ENCODE measurements at places on chromosomes 5 and 9.

- DNase-seq, result no peak
These were observed 6.0 kb downstream of the SOHLH1 start for GRCh38 chr9:135693265-135693664.

GRCh38 chr5:40405996-40406740, 273.5 kb upstream of the PTGER4 start:
- DNase-seq, result peak; percentile 87

- peak; percentile 62 for DNase-seq
These were observed 437 bp upstream of the TRIM41 start for GRCh38 chr5:181222630-181223057.

- DNase-seq, result no peak
These were observed 56.4 kb downstream of the SH3TC2 start for GRCh38 chr5:149006426-149006825.

- no peak for DNase-seq
These were observed 7.2 kb downstream of the PTBP3 start for GRCh38 chr9:112326194-112326593.

- DNase-seq, result no peak
These were observed 24.8 kb downstream of the HSPB3 start for GRCh38 chr5:54480296-54480695.

DNA sequence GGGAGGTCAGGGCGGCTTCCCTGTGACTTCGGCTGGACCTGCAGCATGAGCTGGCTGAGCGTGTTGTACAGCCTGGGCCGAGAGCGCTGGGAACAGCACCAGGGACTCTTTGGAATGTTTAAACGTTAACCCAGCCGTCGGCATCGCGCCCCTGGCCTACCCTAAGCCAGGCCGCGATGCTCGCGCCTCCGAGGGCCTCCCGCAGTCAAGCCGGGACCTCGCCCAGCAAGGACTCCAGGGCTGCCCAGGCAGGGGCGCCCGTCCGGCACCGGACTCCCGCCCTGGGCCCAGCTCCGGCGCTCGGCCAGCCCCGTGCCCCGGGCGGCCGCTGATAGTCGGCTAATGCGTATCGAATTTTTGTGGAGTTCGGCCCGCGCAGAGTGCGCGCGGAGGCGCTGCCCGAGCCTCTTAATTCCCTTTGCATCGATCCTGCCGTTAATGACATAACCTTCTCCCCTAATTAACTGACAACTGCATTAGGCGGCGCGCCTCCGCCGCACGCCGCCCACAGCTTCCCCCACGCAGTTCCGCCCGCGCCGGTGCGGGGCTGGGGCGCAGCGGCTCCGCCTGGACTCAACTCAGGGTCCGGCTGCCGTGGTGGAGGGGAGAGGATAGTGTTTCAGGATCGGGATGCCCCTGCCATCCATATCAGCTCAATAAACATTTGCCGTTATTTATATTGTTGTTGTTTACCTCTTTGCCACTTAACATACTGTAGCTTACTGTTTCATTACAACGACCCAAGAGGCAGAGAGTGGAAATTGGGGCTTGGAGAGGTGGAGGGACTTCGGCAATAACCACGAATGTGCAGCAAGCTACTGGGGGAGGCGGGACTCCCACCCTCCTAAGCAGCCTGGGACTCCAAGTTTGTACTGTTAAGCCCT, 28.8 kb upstream of the CDC23 start:
- no peak for DNase-seq

- peak; percentile 38 for DNase-seq
These were observed 1.7 kb downstream of the DBN1 start for GRCh38 chr5:177471610-177472356.

DNA sequence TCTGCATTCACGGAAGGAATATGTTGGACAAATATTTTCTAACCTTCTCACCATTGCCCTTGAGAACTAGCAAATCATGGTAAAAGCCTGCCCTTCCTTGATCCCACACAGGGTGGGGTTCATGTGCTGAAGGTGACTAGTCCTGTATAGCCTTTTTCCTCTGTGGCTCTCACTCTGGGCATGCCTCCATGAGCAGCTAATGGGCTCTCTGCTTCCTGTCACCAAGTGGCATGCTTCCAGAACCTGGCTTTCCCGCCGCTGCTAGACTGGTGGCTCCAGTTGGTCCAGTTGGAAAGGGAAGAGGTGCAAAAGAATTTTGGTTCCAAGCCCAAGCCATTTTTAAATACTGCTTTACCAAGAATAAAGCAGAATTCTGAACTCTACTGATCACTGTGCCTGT, 35.5 kb downstream of the FBXO10 start:
- no peak for DNase-seq

- DNase-seq, result no peak
These were observed 256.2 kb downstream of the ARHGAP26 start for GRCh38 chr5:143026380-143026779.

- DNase-seq, result no peak
These were observed 32.9 kb upstream of the PSD2 start for GRCh38 chr5:139762615-139763170.

DNA sequence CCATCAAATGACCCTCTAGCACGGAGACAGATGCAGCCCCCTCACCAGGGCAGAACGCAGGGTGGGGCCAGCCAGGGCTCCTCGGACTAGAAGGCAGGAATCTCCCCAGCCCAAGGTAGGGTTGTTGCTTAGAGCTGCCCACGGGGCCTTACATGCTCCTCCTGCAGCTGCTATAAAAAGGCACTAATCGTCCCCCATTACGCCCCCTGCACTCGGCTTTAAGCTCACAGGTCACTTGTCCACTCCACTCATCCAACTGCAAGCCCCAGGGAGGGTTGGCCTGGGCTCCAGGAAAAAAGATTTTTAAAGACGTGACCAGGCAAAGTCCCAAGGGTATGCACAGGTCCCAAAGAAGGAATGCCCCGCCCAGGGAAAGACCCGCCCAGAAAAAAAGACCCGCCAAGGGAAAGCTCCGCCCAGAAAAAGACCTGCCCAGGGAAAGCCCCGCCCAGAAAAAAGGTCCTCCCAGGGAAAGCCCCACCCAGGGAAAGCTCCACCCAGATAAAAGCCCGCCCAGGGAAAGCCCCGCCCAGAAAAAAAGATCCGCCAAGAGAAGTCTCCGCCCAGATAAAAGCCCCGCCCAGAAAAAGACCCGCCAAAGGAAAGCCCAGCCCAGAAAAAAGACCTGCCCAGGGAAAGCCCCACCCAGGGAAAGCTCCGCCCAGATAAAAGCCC, 11.1 kb downstream of the GRIN1 start:
- no peak for DNase-seq

DNA sequence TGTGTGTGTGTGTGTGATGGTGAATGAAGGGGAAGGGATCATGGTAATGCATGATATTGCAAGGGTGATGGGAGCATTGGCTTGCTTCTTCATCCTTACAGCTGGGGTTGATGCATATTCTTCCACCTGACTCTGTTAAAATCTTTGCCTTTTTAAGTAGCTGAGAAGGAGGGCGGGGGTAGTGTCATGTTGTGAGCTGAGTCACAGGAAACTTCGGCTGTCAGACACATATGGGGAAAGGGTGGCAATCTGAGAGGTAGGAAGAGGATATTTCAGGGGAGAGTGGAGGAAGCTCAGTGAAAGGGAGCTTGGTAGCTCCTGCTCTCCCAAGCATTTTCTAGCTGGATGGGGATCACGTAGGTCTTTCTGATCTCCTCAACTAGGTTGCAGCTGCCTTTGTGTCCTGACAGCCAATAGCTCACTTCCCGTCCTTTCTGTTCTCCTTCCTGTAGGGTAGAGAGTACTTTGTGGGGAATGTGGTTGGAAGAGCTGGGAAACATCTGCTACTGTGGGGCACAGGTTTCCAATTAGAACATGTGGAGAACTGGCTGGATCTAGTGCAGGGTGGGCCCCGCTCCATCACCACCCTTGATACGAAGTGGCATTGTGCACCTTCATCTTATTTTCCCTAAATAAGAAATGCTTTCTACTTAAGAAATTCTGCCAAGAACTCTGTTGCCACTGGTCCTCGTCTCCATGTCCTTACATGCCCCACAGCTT, 18.1 kb upstream of the CLK4 start:
- DNase-seq, result no peak

- no peak for DNase-seq
These were observed 30.0 kb upstream of the GAS1 start for GRCh38 chr9:86977205-86977835.

DNA sequence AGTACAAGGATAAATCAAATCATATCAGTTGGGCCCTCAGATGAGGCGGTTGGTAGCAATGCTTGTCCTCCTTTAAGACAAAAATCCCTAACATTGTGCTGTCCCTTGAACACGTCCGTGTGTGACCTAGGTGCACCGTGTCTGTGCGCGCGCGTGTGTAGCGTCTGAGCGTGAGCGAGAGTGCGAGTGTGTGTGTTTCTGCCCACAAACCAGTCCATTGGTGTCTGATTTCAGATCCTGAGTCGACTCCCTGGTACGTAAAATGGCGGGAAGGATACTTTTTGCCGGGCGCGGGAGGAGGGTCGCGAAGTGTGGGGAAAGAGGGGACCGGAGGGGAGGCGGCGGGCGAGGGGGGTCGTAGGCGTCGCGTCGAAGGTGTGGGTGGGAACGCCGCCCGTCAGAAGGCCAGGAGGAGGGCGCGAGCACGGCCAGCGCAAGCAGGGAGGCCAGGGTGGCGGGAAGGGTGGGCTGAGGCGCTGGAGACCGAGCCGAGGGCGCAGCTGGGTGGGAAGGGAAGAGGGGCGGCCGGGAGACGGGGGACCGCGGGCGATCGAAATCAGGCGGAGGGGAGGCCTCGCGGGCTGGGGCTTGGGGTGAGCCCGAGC, 8.9 kb downstream of the OTP start:
- no peak for DNase-seq

- no peak for DNase-seq
These were observed 50.7 kb upstream of the KCNMB1 start for GRCh38 chr5:170439944-170440269.

GRCh38 chr9:109399258-109399767, 78.5 kb upstream of the EPB41L4B start:
- DNase-seq, result no peak

DNA sequence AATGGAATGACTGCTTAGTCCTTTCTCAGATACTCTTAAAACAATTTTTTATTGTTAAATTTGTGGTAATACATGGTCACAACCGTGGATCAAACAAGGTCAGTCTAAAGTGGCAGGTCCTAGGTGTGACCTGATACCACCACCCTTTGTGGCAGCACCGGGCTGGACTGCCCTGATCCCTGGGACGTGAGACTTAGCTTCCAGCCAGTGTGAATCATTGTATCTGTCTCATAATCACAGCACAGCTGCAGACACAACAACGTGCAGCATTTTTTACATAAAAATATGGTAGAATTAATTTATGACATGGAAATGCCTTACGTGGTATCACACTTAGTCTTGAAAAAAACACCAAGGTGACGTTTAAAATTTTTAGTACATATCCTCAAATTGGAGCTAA, 7.8 kb downstream of the TOR1B start:
- no peak for DNase-seq

- no peak for DNase-seq
These were observed 201.6 kb upstream of the IRX1 start for GRCh38 chr5:3393920-3394597.

DNA sequence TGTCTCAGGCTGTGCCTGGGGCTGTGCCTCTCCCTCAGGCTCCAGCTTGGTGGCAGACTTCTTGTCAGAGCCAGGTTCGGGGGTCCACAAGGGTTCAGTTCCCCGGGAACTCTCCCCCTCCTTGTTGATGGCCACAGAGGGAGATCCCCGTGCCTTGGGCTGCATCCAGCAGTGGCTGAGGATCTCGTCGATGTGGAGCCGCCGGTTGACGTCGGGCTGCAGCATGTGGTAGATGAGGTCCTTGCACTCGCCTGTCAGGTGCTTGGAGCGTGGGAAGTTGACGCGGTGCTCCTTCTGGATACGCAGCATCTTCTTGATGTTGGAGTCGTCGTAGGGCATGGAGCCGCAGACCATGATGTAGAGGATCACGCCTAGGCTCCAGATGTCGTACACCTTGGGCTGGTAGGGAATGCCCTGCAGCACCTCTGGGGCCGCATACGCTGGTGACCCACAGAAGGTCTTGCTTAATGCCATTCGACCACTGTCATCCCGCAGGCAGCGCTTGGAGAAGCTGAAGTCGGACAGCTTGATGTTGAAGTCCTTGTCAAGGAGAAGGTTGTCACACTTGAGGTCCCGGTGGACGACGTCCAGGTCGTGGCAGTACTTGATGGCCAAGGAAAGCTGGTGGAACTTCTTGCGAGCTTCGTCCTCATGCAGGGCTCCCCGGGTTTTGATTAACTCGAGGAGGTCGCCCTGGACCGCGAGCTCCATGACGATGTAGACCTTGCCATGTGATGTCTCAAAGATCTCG, 752 bp downstream of the TSSK1B start:
- DNase-seq, result no peak

DNA sequence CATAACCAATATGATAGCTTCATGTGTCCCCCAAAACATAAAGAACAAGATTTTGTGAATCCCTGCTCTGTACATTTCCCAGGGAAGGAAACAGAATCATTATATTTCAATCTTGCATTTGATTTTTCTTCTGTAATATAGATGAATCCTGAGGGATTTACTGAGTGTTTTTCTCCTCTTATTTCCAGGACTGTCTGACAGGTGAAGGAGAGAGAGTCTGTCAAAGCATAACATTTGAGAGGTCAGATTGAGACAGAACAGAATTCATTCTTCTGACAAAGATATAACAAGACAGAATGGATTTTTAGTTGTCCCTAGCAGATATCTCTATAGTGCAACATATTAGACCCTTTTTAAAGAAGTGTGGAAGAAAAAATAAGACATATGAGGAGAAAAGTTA, 354.5 kb upstream of the IZUMO3 start:
- DNase-seq, result no peak

GRCh38 chr9:89658931-89659330, 54.1 kb downstream of the GADD45G start:
- DNase-seq, result no peak

GRCh38 chr5:124819201-124819600, 72.8 kb upstream of the ZNF608 start:
- DNase-seq, result no peak

DNA sequence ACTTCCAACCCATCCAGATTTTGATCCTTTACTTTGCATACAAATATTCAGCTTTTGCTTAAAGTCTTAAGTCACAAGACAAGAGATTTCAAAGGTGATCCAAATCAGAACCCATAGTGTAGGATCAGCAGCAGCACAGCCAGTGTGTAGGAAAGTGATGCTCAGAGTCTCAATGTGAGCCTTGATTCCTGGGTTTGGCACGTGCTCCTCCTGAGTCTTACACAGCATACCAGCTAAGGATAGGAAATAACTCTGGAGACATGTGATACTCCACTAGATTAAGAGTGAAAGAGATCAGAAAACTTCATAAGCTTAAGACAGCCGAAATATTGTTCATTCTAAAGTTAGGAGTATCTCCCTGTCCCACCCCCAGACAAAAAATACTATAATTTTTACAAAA, 344.9 kb downstream of the SEMA5A start:
- DNase-seq, result no peak

GRCh38 chr9:126788046-126788445, 16.8 kb upstream of the ZBTB43 start:
- DNase-seq, result peak; percentile 39

DNA sequence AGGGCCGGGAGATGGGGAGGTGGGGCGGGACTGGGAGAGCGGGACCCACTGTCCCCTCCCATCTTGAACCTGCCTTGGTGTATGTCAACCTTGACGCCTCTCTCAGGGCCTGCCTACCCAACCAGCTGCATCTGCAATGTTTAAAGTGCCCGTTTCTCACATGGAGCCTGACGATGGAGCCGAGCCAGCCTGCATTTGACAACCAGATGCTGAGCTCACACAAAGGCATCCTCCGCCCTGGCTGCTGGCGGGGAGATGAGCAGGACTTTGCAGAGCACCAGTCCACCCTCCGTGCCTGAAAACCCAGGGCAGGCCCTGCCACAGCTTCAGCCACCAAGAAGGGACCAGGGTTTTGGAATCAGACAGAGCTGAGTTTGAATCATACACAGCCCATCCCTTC, 141.1 kb upstream of the SMIM23 start:
- peak; percentile 3 for DNase-seq

All from fibroblast of villous mesenchyme (primary cell).